Panc1 (cell line): ENCODE measurements at places on chromosomes 3 and 15. TPM values are rescaled to one million over a fixed set of nuclear protein-coding genes. Genes with fewer than 3 reads are reported as not detected.

DNA sequence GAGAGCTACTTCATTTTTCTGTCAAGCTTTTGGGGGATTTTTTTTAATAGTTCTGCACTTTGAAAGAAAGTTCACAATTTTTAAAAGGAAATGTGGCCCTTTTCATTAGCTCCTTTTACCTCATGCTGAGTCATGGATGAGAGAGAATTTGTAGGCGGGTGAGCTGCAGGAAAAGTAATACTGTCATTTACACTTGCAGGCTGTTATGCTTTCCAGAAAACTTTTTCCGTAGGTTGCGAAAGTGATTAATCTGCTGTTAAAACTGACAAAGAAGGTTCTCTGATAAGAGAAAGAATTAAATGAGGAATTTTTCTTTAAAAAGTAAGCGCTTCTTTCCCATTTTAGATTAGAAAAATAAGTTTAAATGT, 430.2 kb downstream of the LPP start:
- no peak for DNase-seq
- H3K36me3 ChIP-seq: no peaks in the 10 kb centered on the region
- H3K27me3 ChIP-seq: no peaks in the 10 kb centered on the region

- no peak for DNase-seq
- no peak overlapping the region for H3K4me3 ChIP-seq
- H3K4me1 ChIP-seq: no peaks in the 10 kb centered on the region
- H3K27ac ChIP-seq: no peak overlapping the region
- H3K27me3 ChIP-seq: no peaks in the 10 kb centered on the region
Measured at GRCh38 chr15:31557899-31558298, 231.3 kb downstream of the KLF13 start.

Gene CCR3
- not detected for total RNA-seq

- H3K4me1 ChIP-seq: no peaks in the 10 kb centered on the region
- H3K4me3 ChIP-seq: no peak overlapping the region
- no peak overlapping the region for H3K27ac ChIP-seq
- no peaks in the 10 kb centered on the region for H3K27me3 ChIP-seq
- no peaks in the 10 kb centered on the region for H3K36me3 ChIP-seq
Measured at GRCh38 chr15:50968353-50968752, 59.9 kb downstream of the AP4E1 start.

- no peak overlapping the region for H3K27ac ChIP-seq
- DNase-seq: no peak
- H3K27me3 ChIP-seq: peaks cover 23% of the 10 kb centered on the region
- no peak overlapping the region for H3K4me3 ChIP-seq
- no peaks in the 10 kb centered on the region for H3K4me1 ChIP-seq
Measured at GRCh38 chr15:68439506-68439905, 7.5 kb upstream of the ITGA11 start.

DNA sequence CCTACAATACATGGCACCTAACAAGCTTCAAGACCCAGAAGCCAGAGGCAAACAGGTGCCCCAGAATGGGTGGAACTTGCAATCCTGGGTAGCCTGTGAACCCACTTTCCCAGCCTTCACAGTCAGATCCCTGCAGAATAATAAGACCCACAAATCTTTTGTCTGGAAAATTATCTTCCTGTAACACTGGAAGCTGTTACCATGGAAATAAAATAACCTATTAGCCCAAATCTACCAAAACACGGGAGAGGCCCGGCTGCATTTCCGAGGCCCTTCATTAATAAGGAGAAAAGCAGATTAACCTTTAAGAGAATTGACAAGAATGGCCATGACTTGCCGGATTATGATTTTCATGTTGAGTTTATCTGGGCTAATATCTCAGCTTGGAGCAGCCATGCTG, 256.1 kb upstream of the PROK2 start:
- H3K4me1 ChIP-seq: no peaks in the 10 kb centered on the region
- no peaks in the 10 kb centered on the region for H3K27me3 ChIP-seq

DNA sequence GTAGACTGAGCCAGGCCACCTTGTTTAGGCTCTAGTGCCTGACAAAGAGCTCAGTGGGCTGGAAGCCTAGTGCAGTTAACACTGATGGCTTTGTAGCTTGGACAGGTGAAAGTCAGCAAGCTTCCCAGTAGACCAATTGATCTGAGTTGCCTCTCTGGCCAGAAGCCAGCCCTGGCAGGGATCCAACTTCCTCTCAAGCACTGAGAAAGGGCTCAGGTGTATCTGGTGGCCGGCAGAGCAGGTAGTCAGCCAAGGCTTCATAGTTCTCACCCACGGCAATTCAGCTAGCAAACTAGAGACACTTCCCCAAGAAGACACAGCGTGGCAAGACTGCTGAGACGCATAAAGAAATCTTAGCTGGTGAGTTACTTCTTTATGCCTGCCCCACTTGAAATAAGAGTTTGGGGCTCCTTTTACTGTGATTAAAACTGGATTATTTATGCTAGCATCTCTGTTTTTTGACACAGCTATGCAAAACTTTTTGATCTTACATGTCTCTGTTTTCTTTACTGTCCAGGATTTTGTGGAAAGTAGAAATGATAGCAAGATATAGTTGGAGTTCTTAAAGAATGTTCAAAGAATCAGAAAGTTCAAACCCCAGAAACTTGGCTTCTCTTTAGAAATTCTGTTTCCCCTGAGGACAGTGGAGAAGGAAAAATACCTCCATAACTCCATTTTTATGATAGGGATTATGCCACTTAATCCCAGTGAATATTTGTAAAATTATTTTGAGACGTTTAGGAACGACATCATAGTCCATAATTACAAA, 8.4 kb upstream of the CA12 start:
- H3K27ac ChIP-seq: no peak overlapping the region
- H3K4me3 ChIP-seq: no peak overlapping the region
- no peaks in the 10 kb centered on the region for H3K4me1 ChIP-seq
- no peaks in the 10 kb centered on the region for H3K27me3 ChIP-seq
- no peaks in the 10 kb centered on the region for H3K36me3 ChIP-seq
- DNase-seq: no peak

Gene GOLGA8J
- total RNA-seq: 0.44 TPM

DNA sequence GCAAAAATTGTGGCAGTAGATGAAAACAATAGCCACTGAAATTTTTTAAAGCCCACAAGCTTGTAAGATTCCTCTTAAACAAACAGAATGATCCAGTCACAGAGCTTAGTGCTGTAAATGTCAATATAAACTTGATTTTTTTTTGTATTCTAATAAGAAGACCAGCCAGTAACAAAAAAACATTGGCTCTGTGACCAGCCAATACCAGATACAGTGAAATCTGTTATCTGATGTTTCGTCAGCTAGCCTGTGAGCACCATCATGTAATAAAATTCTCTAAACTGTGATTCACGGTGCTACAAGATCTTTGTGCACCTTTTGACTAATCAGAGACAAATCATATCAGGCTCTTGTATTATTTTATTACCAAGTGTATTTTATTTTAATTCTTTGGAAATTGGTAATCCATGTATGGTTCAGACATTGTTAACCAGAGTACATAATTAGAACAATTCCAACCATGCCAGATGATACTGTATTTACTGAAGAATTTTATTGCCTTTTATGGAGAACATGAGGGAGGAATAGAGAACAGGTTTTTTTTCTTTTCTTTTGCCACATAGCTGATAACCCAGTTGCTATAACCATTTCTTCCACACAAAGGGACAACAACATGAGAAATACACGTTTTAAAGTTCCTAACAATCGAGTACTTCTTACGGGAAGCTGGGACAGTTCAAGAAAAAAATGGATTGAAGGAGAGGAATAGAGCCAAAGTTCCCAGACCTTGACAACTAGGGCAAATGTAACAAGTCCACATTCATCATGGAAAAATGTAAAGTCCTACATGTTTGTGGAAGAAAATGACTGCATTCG, 71.9 kb downstream of the FILIP1L start:
- H3K4me3 ChIP-seq: no peak overlapping the region
- peak; percentile 83 for DNase-seq
- no peaks in the 10 kb centered on the region for H3K27me3 ChIP-seq

DNA sequence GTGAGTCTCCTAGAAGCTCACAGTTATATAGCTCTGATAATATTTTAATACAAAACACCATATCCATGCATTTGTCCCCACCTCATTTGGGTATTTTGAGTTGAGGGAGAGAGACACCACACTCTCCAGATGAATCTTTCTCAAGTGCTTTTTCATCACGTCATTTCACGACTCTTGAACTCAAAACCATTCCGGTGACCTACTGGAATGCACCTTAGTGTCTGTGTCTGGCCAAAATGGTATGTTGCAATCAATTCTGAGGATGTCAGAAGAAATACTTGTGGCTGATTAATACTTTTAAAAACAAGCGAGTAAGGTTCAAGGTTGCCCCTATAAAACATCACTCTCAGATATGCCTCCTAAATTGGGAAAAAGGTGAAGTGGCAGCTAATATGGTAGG, 352.6 kb upstream of the ICE2 start:
- no peak overlapping the region for H3K4me3 ChIP-seq
- DNase-seq: no peak
- no peak overlapping the region for H3K27ac ChIP-seq
- peaks cover 3% of the 10 kb centered on the region; the same call in 1 of the 2 replicates for H3K27me3 ChIP-seq
- H3K36me3 ChIP-seq: no peaks in the 10 kb centered on the region
- no peaks in the 10 kb centered on the region for H3K4me1 ChIP-seq

Gene SPG21
- 124 TPM for total RNA-seq

DNA sequence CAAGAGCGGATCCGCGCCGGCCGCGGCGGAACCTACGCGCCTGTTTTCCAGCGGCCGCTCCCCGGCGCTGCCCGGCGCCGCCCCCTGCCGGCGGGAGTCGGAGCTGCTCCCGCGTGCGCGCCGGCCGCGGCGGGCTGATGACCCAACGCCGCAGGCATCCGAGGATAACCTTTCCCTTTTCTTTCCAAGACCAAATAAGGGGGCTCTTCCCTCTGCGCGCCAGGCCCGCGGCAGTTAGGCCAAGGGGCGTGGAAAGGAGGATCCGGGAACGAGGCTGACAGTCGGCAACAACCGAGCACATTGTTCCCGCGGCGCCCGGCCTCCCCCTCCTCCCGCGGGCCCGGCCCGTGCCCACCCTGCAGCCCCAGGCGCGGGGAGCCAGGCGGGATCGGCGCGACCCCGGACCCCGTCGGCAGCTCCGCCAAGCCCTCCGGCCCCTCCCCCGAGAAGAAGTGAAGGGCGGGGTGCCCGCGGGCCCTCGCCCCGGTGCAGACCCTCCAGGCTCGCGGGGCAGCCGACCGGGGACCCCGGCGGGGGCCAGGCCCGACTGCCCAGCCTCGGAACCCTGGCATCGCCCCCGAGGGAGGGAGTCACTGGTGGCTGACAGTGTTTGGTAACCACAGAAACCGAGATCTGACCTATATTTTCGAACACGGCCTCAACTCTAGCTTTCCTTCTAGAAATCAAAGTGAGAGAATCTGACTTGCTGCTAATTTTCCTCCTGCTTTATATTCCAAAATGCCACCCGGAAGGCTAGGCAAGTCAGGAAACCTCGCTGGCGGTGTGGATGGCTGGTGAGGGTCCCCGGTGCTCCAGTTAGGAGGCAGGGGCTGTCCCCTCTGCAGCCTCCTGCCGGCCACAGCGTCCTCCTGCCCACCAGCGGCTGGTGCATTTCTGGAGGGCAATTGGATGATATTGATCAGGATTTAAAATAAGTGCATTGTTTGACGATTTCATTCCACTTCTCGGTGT, 45.6 kb upstream of the SYNM start:
- peak; percentile 27 for DNase-seq
- peak overlapping the region; percentile 74 for H3K27ac ChIP-seq
- H3K4me3 ChIP-seq: peak overlapping the region; percentile 65
- H3K36me3 ChIP-seq: no peaks in the 10 kb centered on the region
- H3K27me3 ChIP-seq: no peaks in the 10 kb centered on the region
- H3K4me1 ChIP-seq: peaks cover 4% of the 10 kb centered on the region; the same call in 1 of the 2 replicates

DNA sequence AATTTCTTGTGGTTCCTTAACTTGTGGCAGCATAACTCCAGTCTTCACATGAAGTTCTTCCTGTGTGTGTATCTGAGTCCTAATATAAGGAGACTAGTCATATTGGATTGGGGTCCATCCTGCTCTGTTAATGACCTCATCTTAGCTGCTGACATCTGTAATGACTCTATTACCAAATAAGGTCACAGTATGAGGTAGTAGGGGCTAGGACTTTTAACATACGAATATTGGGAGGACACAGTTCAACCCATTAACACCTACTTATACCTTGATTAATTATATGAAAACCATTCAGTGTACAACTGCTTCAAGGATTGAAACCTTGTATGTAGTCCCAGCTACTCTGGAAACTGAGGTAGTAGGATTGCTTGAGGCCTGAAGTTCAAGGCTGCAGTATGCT, 43.9 kb downstream of the OIP5 start:
- H3K27ac ChIP-seq: no peak overlapping the region
- H3K4me3 ChIP-seq: no peak overlapping the region
- H3K27me3 ChIP-seq: no peaks in the 10 kb centered on the region
- no peaks in the 10 kb centered on the region; the same call in none of the 2 replicates for H3K4me1 ChIP-seq

- no peak overlapping the region for H3K4me3 ChIP-seq
- no peaks in the 10 kb centered on the region for H3K27me3 ChIP-seq
- no peak for DNase-seq
Measured at GRCh38 chr3:14274612-14274936, 96.0 kb downstream of the LSM3 start.

GRCh38 chr15:63626955-63627354, 29.8 kb downstream of the FBXL22 start:
- H3K36me3 ChIP-seq: peaks cover 10% of the 10 kb centered on the region
- H3K27me3 ChIP-seq: no peaks in the 10 kb centered on the region
- no peak for DNase-seq
- no peaks in the 10 kb centered on the region for H3K4me1 ChIP-seq
